ENCODE measurements at places on chromosomes 2 and 18. TPM values are rescaled to one million over a fixed set of nuclear protein-coding genes. Genes with fewer than 3 reads are reported as not detected.

GRCh38 chr18:73986711-73987110, 160.9 kb downstream of the FBXO15 start:
- H3K27ac ChIP-seq, result no peak overlapping the region
- no peaks in the 10 kb centered on the region for H3K4me1 ChIP-seq
- H3K4me3 ChIP-seq, result no peak overlapping the region
- no peaks in the 10 kb centered on the region for H3K36me3 ChIP-seq
- DNase-seq, result no peak
- H3K27me3 ChIP-seq, result no peaks in the 10 kb centered on the region

GRCh38 chr2:164542581-164543021, 78.7 kb downstream of the GRB14 start:
- no peak overlapping the region for H3K4me3 ChIP-seq
- DNase-seq, result no peak

GRCh38 chr18:79365701-79366100, 30.0 kb upstream of the NFATC1 start:
- no peak for DNase-seq
- no peaks in the 10 kb centered on the region for H3K36me3 ChIP-seq
- no peaks in the 10 kb centered on the region for H3K27me3 ChIP-seq
- no peaks in the 10 kb centered on the region for H3K4me1 ChIP-seq

DNA sequence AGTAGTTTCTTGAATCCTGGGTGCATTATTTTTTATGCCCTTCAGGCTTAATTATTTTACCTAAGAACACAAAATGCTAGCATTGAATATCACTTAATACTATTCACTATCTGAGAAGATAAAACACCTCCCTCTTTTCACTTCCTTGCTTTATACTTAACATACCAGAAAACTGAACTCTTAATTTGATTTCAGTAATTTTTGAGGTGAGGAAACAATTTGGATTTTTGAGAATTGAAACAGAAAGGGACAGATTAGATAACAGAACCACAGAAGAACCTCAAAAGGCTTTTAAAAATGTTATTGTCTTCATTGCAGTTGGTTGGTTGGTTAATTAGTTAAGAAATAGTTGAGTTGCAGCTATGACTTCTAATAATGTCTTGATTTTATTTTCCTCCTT, 69.5 kb downstream of the GPD2 start:
- no peaks in the 10 kb centered on the region for H3K4me1 ChIP-seq
- no peak overlapping the region for H3K27ac ChIP-seq
- H3K27me3 ChIP-seq, result no peaks in the 10 kb centered on the region

DNA sequence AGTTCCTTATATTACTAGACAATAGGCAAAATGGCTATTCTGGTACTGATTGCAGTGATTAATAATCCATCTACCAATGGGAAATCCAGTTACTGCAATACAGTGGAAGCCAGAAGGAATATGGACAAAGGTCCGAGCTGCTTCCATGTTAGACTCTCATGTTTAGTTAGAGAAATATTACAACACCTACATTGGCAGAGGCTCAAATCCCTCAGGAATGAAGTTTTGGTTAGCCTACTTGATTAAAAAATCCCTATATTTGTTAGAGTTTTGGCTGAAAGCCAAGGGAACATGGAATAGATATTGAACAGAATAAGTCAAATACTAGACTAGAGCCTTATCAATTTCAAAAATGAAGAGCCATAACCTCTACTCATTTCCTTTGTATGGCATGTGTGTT, 48.5 kb downstream of the ARL6IP6 start:
- no peak overlapping the region for H3K4me3 ChIP-seq
- H3K27ac ChIP-seq, result no peak overlapping the region
- H3K4me1 ChIP-seq, result no peaks in the 10 kb centered on the region
- no peaks in the 10 kb centered on the region for H3K36me3 ChIP-seq
- DNase-seq, result no peak

DNA sequence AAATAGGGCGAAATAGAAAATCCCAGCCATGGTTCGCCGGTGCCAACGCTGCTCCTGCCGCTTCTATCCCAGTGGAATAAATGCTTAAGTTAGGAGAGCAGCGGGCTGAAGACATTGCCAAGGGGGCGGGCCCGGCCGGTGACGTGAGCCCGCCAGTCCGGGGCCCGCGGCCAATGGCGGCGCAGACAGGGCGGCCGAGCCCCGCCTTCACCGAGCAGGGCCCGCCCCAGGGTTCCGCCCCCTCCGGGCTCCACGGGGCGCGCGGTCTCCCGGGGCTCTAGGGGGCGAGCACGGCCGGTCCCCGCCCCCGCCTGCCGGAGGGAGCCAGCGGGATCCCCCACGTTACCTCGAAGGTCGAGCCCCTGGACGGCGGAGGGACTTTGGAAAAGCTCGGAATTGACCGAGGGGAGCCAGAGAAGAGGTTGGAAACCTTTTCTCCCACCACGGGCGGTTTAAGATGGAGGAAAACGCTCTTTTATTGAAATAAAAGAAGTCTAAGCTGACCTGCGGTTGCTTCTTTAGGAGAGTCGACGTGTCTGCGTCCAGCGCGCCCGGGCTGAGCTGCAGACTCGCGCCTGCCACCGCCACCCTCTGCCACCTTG, at the start of gene EPHA4:
TSS of gene EPHA4 (minus strand) at position 86 of the 602 bp plus-strand sequence. CDS start at position 30, 56 bp downstream.
- H3K4me1 ChIP-seq, result peaks cover 14% of the 10 kb centered on the region
- no peaks in the 10 kb centered on the region for H3K27me3 ChIP-seq
- peak within 1 kb of the TSS; percentile 83 for H3K27ac ChIP-seq
- peak; percentile 90 for DNase-seq

- no peaks in the 10 kb centered on the region for H3K36me3 ChIP-seq
- peak; percentile 73 for DNase-seq
- peaks cover 19% of the 10 kb centered on the region for H3K4me1 ChIP-seq
These were observed 9.1 kb downstream of the CNNM4 start for GRCh38 chr2:96769814-96770213.

GRCh38 chr18:5524660-5525059, 19.1 kb downstream of the EPB41L3 start:
- no peaks in the 10 kb centered on the region for H3K27me3 ChIP-seq
- no peaks in the 10 kb centered on the region for H3K36me3 ChIP-seq
- H3K4me3 ChIP-seq, result no peak overlapping the region
- no peaks in the 10 kb centered on the region for H3K4me1 ChIP-seq
- DNase-seq, result no peak

DNA sequence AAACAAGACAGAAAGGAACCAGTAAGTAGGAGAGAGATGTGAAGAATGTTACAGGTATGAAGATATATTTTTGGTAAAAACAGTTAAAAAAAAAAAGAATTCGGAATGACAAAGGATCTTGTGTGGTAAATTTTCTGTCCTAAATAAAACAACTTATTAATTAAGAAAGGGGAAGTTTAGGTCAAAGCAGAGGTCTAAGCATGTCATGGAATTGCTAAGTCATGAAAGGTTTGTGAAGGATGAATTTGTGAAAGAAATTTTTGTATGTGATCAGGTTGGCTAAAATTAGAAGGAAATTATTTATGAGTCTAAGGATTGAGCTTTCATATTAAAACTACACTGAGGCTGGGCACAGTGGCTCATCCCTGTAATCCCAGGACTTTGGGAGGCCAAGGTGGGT, 11.1 kb upstream of the ALPG start:
- DNase-seq, result no peak
- no peaks in the 10 kb centered on the region for H3K36me3 ChIP-seq
- H3K4me1 ChIP-seq, result no peaks in the 10 kb centered on the region
- peaks cover 57% of the 10 kb centered on the region for H3K27me3 ChIP-seq

DNA sequence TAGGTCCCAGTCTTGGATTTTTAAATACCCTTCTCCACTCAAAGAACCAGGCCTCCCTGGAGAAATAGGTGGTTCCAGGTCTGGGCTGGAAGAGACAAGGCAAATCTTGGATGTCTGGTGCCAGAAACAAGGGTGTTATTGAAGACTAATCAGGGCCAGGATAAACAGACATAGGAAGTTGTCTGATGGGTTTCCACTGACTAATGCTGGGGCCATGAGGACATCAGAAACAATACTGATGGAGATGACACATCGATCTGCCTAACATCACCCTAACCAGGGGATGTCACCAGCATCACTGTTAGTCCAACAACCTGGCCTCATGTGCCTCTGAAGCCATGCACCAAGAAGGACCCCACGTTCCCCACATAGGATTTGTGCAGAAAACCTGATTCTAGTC, 42.5 kb upstream of the GLI2 start:
- no peaks in the 10 kb centered on the region for H3K36me3 ChIP-seq
- peaks cover 63% of the 10 kb centered on the region for H3K27me3 ChIP-seq
- no peaks in the 10 kb centered on the region for H3K4me1 ChIP-seq
- no peak overlapping the region for H3K27ac ChIP-seq
- H3K4me3 ChIP-seq, result no peak overlapping the region

GRCh38 chr2:240435457-240435947, at the start of gene GPC1:
GPC1 (plus strand) TSS chr2:240435663; CDS start chr2:240435919, 256 bp downstream.
- peaks cover 31% of the 10 kb centered on the region for H3K4me1 ChIP-seq
- peak within 1 kb of the TSS; percentile 84 for H3K4me3 ChIP-seq
- H3K27ac ChIP-seq, result peak within 1 kb of the TSS; percentile 86
- no peaks in the 10 kb centered on the region for H3K36me3 ChIP-seq
- peaks cover 13% of the 10 kb centered on the region for H3K27me3 ChIP-seq
- DNase-seq, result peak; percentile 58

- no peak overlapping the region for H3K27ac ChIP-seq
- H3K4me3 ChIP-seq, result no peak overlapping the region
- no peak for DNase-seq
- H3K36me3 ChIP-seq, result no peaks in the 10 kb centered on the region
These were observed 47.9 kb downstream of the FECH start for GRCh38 chr18:57538614-57539013.

GRCh38 chr18:11040823-11041656, 108.3 kb downstream of the PIEZO2 start:
- no peaks in the 10 kb centered on the region for H3K36me3 ChIP-seq
- H3K4me1 ChIP-seq, result no peaks in the 10 kb centered on the region
- H3K4me3 ChIP-seq, result no peak overlapping the region
- DNase-seq, result peak; percentile 62
- H3K27ac ChIP-seq, result no peak overlapping the region

- peak overlapping the region; percentile 68 for H3K4me3 ChIP-seq
- DNase-seq, result no peak
- no peaks in the 10 kb centered on the region for H3K36me3 ChIP-seq
- H3K27ac ChIP-seq, result peak overlapping the region; percentile 62
- peaks cover 11% of the 10 kb centered on the region for H3K4me1 ChIP-seq
These were observed 232 bp downstream of the SNED1 start for GRCh38 chr2:240998706-240998994.

DNA sequence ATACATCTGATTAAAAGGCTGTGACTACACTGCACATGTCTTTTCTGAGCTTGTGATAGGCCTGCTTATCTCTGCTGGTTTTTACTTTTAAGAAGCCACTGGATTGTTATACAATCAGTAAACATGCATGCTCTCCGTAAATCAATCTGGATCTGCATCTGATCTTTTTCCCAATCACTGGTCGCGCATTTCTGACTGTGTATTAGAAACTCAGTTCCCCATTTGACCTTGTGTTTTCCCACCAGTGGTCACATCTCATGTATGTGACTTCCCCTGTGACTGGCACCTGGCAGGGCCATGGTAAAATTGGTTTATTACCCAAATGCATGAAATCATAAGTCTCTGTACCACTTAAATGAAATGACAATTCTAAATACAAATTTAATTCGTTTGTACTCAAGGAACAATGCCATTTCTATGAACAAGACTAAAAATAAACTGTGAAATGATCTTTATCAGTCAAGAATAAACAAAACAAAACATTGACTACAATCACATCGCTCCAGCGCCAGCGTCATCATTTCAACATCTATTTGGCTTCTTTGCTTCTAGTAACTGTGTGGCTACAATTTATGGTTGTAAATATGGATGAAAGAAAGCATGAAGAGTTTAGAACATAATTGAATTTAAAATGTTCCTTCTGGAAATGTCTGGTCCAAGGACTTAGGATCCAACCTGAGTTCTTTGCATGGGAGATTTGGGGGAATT, 396.6 kb upstream of the TRIB2 start:
- H3K4me1 ChIP-seq, result peaks cover 14% of the 10 kb centered on the region
- H3K36me3 ChIP-seq, result no peaks in the 10 kb centered on the region
- no peaks in the 10 kb centered on the region for H3K27me3 ChIP-seq
- no peak overlapping the region for H3K4me3 ChIP-seq
- H3K27ac ChIP-seq, result peak overlapping the region; percentile 69

- H3K4me1 ChIP-seq, result peaks cover 77% of the 10 kb centered on the region
- DNase-seq, result peak; percentile 72
- H3K36me3 ChIP-seq, result no peaks in the 10 kb centered on the region
- H3K4me3 ChIP-seq, result no peak overlapping the region
These were observed 70.1 kb downstream of the DGKD start for GRCh38 chr2:233424154-233424951.

DNA sequence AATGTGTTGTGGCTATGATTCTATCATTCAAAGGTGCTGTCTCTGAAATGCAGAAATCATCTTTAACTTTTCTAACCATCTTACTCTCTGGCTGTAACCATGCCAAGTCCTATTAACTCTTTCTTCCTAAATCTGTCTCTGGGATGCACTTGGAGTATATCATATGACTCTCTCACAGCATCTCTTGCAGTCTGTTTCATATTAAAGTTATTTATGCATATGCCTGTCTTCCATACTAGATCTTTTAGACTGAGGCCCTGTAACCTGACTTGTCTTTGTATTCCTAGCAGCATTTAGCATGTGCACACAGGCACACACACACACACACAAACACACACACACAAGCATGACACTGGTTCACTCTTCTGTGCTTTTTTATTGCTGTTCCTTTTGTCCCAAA, 320.6 kb downstream of the ETAA1 start:
- no peak overlapping the region for H3K4me3 ChIP-seq
- no peak for DNase-seq

GRCh38 chr2:147045113-147045512, 799.7 kb upstream of the ACVR2A start:
- no peaks in the 10 kb centered on the region for H3K36me3 ChIP-seq
- peak; percentile 17 for DNase-seq
- H3K4me3 ChIP-seq, result no peak overlapping the region
- no peak overlapping the region for H3K27ac ChIP-seq

DNA sequence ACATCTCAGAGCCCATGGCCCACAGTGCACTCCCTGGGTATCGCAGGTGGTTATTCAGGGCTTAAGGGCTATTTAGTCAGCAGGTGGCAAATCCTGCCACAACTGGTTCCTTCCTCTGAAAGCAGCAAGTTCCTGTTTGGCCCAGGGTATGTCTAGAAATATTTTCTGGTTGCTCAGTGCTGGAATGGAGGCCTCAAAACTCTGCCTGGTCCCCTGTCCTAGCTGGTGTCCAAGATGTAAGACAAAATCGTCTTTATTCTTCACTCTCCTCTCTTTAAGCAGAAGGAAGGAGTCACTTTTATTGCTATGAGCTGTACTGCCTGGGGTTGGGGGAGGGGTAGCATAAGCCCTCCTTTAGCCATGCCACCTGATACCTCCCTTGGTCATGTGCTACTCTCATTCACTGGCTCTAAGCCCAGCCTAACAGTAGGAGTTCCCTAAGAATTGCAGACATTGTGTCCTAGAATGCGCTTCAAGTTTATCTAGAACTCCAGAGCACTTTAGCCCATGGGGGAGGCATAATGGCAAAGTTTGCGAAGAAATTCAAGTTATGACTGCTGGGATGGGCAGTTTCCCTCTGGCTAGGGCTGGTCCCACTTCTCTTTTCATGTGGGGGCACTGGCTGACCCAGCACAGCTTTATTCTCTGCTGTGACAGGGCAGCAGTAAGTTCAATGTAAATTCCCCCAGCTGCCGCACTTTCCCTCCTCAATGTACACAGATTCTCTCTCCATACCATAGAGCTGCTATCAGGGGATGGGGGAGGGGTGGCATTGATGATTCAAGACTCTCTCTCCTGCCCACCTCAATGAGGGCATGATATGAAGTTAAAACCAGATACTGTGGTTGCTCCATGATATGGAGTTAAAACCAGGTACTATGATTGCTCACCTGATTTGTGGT, 27.1 kb upstream of the CWC22 start:
- DNase-seq, result no peak
- no peaks in the 10 kb centered on the region for H3K36me3 ChIP-seq
- no peaks in the 10 kb centered on the region for H3K4me1 ChIP-seq
- no peak overlapping the region for H3K27ac ChIP-seq

ZNF407 gene
- total RNA-seq, result 12.7 TPM

PFN4 gene
- total RNA-seq, result 0.59 TPM

CDK15 gene
- 0.39 TPM for total RNA-seq

EPB41L5 gene
- total RNA-seq, result 17.0 TPM

WDR75 gene
- 19.2 TPM for total RNA-seq

TMEM214 gene
- 48.7 TPM for total RNA-seq
